ENCODE measurements at places on chromosomes 11 and 22. TPM values are rescaled to one million over a fixed set of nuclear protein-coding genes. Genes with fewer than 3 reads are reported as not detected.

- H3K36me3 ChIP-seq, result no peaks in the 10 kb centered on the region
- H3K4me3 ChIP-seq, result no peak overlapping the region
- H3K27ac ChIP-seq, result no peak overlapping the region
- H3K4me1 ChIP-seq, result no peaks in the 10 kb centered on the region
- no peaks in the 10 kb centered on the region for H3K27me3 ChIP-seq
Observed at GRCh38 chr22:20146777-20147176, 4.1 kb downstream of the CCDC188 start.

DNA sequence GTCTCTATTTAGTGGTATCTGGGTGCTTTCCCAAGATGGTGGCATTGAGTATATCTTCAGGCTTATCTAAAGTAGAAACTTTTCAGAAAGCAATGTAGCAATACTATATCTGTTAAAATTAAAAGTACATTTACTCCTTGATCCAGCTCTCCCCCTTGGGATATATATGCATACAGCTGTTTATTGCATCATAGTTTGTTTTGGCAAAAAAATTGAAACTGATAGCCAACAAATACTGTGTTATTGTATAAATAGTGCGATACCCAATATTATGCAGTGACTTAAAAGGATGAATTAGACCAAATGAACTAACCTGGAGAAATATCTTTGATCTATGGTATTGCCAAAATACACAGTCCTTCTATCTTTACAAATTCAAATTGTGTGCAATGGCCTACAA is 8.4 kb upstream of the OR10A3 start:
- H3K4me1 ChIP-seq, result no peaks in the 10 kb centered on the region
- no peak overlapping the region for H3K4me3 ChIP-seq
- no peak for DNase-seq
- H3K27ac ChIP-seq, result no peak overlapping the region

DNA sequence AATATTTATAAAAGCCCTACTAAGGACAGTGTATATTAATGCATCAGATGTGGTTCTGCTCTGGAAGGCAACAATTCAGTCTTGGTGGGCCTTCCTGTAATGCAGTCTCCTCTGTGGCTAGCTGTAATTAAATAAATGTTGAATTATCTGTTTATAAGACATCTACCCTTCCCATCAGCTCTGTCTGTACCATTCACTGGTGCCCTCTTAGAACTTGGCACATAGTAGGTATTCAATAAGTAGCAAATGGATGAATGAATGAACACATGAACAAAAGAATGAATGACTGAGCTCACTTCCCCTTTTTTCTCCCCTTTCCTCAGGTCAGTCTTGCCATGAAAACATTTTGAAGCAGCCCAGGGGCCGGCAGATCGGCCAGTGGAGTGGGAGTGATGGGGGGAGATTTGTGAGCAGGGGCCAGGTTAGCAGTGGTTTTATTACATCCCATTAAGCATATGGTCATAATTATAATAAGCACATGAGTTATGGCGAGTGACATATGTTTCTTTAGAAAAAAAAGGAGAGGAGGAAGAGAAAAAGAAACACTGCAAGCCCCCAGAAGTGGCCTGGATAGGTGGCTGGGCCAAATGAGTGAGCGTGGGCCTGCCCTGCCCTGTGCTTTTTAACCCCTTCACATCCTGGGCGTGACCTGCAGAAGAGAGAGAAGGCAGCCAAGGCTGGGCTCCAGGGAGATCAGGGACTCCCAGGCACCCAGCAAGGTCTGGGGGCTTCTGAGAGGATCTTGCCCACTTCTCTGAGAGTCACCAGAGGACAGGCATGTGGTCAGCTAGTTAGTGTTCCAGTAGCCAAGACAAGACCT is 48.6 kb upstream of the CD82 start:
- DNase-seq, result no peak
- H3K27ac ChIP-seq, result no peak overlapping the region
- peaks cover 11% of the 10 kb centered on the region for H3K27me3 ChIP-seq
- no peak overlapping the region for H3K4me3 ChIP-seq
- peaks cover 7% of the 10 kb centered on the region for H3K4me1 ChIP-seq

GRCh38 chr11:7548659-7549274 is 35.0 kb downstream of the PPFIBP2 start:
- H3K27ac ChIP-seq, result no peak overlapping the region

GRCh38 chr22:17705951-17706900 is 67.7 kb downstream of the BCL2L13 start:
- peak; percentile 77 for DNase-seq
- H3K36me3 ChIP-seq, result no peaks in the 10 kb centered on the region
- no peaks in the 10 kb centered on the region for H3K27me3 ChIP-seq
- peaks cover 3% of the 10 kb centered on the region for H3K4me1 ChIP-seq
- H3K27ac ChIP-seq, result peak overlapping the region; percentile 79
- H3K4me3 ChIP-seq, result no peak overlapping the region

DNA sequence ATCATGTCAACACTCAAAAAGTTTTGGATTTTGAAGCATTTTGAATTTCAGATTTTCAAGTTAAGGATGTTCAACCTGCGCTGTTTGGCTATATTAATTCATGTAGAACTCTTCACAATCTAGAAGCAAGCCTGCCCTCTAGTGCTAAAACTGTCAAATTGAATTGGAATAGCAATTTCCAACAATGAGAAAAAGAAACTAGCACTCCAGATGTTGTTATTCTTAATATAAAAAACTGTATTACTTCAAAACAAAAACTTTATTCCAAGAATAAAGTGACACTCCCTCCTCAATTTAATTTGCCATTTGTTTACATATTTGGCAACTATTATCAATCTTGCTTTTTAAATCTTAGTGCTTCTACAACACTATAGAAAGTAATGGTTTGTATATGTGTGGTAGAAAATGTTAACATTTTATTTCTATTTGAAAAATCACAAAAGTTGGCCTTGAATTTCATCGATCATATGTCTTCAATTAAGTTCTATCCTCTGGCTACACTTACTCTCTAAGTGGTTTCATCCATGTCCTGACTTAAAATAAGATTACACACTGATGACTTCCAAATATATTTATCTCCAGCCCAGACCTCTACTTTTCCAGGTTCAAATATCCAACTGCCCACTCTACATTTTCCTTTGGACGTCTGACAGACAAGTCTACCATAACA is 36.6 kb downstream of the DCUN1D5 start:
- no peak overlapping the region for H3K4me3 ChIP-seq
- DNase-seq, result peak; percentile 66
- no peaks in the 10 kb centered on the region for H3K36me3 ChIP-seq
- peak overlapping the region; percentile 6 for H3K27ac ChIP-seq

GRCh38 chr11:57551941-57552340 is 14.5 kb downstream of the SMTNL1 start:
- H3K4me3 ChIP-seq, result no peak overlapping the region
- no peaks in the 10 kb centered on the region for H3K4me1 ChIP-seq
- no peak overlapping the region for H3K27ac ChIP-seq
- DNase-seq, result no peak
- no peaks in the 10 kb centered on the region for H3K27me3 ChIP-seq
- H3K36me3 ChIP-seq, result no peaks in the 10 kb centered on the region

- no peaks in the 10 kb centered on the region for H3K36me3 ChIP-seq
- no peaks in the 10 kb centered on the region for H3K4me1 ChIP-seq
- H3K4me3 ChIP-seq, result no peak overlapping the region
- H3K27ac ChIP-seq, result no peak overlapping the region
- no peaks in the 10 kb centered on the region for H3K27me3 ChIP-seq
- no peak for DNase-seq
Observed at GRCh38 chr11:105789579-105790420, 179.9 kb downstream of the GRIA4 start.

Gene LTBP3
- total RNA-seq, result 46.0 TPM

DNA sequence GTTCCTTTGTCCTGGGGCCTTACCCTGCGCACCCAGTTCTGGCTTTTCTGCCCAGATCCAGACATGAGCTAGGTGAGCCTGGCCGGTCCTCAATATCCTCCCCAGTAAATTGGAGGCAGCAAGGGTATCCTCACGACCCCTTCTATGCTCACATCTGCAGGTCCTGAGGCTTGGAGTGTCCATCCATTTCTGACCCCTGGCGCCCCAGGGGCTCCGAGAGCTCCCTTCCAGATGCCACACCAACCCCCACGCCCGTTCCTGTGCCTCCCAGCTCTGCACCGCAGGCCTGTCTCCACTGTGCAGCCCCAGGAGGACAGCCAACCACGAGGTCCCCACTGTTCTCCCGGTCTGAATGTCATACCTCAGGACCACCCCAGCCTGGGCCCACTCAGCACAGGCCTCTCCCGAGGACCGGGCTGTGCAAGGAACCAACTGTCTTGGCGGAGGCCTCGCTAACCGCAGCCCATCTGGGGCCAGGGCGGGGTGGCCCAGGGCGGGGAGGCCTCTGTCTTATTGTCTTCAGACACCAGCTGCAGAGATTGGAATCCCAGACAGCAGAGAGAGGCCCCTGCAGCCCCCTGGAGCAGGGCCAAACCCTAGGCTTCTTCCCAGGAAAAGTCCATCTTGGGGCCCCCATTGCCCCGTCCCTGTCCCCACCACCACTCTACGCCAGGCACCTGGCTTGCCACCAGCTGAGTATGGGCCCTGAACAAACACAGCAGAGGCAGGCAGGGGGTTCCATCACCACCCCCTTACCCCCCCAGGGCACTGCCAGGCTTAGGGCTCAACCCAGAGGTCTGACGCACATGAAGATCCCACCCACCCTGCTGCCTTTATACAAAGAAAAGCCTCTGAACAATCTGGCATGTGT is 39.3 kb downstream of the ALX4 start:
- H3K27me3 ChIP-seq, result no peaks in the 10 kb centered on the region
- DNase-seq, result no peak
- H3K36me3 ChIP-seq, result no peaks in the 10 kb centered on the region
- H3K4me1 ChIP-seq, result no peaks in the 10 kb centered on the region
- no peak overlapping the region for H3K27ac ChIP-seq

- no peaks in the 10 kb centered on the region for H3K36me3 ChIP-seq
- no peaks in the 10 kb centered on the region for H3K27me3 ChIP-seq
- H3K4me3 ChIP-seq, result no peak overlapping the region
- DNase-seq, result no peak
- H3K4me1 ChIP-seq, result no peaks in the 10 kb centered on the region
Observed at GRCh38 chr11:30816959-30817880, 231.1 kb upstream of the MPPED2 start.

Gene HEPN1
- not detected for total RNA-seq

GRCh38 chr11:70116386-70117065 is 38.4 kb downstream of the ANO1 start:
- no peak for DNase-seq
- H3K27me3 ChIP-seq, result no peaks in the 10 kb centered on the region
- no peak overlapping the region for H3K27ac ChIP-seq
- H3K4me3 ChIP-seq, result no peak overlapping the region

Gene MTMR3
- 33.4 TPM for total RNA-seq

DNA sequence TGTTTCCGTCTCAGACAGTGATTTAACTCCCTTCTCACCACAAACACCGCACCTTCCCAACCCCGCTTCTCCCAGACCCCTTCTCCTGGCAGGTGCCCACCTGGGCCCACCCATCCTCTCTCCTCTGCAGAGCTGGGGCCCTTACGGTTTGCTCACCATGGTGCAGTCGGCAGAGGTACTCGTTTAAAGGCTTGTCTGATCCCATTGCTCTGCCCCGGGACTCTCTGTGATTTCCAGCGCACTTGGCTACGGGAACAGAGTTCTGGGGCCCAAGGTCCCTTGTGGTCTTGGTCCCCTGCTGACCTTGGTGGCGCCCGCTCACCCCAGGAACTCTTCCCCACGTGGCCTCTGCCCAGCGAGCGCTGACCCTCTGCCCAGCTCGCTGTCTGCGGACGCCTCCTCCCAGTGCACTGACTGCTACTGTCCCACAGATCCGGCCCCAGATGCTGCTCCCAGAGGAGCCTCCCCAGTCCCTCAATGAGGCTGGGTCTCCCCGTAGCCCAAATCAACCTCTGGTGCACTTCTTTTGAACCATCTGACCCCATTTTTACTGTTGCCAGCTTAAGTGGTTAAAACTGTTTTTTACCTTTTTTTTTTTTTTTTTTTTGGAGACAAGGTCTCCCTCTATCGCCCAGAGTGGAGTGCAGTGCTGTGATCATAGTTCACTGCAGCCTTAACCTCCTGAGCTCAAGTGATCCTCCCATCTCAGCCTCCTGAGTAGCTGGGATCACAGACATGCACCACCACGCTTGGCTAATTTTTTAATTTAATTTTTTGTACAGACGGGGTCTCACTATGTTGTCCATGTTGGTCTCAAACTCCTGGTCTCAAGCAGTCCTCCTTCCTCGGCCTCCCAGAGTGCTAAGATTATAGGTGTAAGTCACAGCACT is 21.3 kb upstream of the CTSD start:
- no peaks in the 10 kb centered on the region for H3K27me3 ChIP-seq
- H3K36me3 ChIP-seq, result no peaks in the 10 kb centered on the region
- H3K4me1 ChIP-seq, result no peaks in the 10 kb centered on the region
- no peak overlapping the region for H3K27ac ChIP-seq
- no peak overlapping the region for H3K4me3 ChIP-seq
- DNase-seq, result no peak

DNA sequence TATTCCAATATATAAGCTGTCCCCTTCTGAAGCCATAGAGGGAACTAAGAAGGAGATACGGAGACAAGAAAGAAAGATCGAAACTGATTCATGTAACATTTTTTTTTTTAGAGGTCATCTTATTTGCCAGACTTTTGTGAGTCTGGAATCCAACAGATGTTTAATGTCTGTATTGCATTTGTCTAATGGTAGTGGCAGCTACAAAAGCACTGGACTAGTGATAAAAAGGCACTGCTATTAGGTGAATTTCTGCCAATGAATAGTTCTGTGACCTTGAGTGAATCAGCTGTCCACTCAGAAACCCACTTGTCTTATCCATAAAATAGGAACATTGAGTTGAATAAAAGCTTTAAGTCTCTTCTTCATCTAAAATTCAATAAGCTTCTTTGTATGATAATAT is 25.8 kb upstream of the LUZP2 start:
- no peaks in the 10 kb centered on the region for H3K27me3 ChIP-seq
- DNase-seq, result no peak
- no peaks in the 10 kb centered on the region for H3K36me3 ChIP-seq
- H3K4me1 ChIP-seq, result no peaks in the 10 kb centered on the region

GRCh38 chr11:57646799-57647303 is 2.9 kb downstream of the YPEL4 start:
- no peak overlapping the region for H3K27ac ChIP-seq
- peaks cover 15% of the 10 kb centered on the region for H3K27me3 ChIP-seq
- no peak overlapping the region for H3K4me3 ChIP-seq
- no peaks in the 10 kb centered on the region for H3K36me3 ChIP-seq
- peak; percentile 34 for DNase-seq

GRCh38 chr22:37186997-37187522 is 987 bp downstream of the C1QTNF6 start:
- peak overlapping the region; percentile 97 for H3K27ac ChIP-seq
- DNase-seq, result no peak
- no peak overlapping the region for H3K4me3 ChIP-seq
- H3K4me1 ChIP-seq, result peaks cover 42% of the 10 kb centered on the region
- no peaks in the 10 kb centered on the region for H3K27me3 ChIP-seq

DNA sequence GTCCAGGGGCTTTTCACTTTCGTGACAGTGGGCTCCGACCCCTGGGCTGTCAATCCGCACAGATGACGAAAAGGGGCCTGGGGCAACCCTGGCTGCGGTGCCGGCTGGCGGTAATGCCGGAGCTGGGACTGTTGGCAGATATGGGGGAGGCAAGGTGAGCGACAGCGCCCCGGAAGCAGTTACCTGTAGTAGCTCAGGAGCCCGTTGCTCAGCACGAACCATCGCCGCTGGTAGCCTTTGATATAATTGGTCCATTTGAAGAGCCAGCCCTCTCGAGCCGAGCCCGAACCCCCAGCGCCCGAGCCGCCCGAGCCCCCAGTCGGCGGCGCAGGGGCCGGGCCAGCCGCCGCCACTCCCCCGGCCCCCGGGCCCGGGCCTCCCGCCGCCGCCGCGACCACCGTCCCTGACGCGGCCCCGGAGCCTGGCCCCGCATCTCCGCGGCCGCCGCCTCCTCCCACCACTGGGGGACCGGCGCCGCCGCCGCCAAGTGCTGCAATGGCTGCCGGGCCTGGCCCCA is 396 bp downstream of the OSBP start:
- DNase-seq, result peak; percentile 77
- H3K4me3 ChIP-seq, result peak overlapping the region; percentile 69
- no peaks in the 10 kb centered on the region for H3K27me3 ChIP-seq
- H3K36me3 ChIP-seq, result no peaks in the 10 kb centered on the region
- H3K4me1 ChIP-seq, result peaks cover 23% of the 10 kb centered on the region
